ENCODE measurements at places on chromosomes 16 and 17.

GRCh38 chr17:16438173-16438556 is 22.8 kb downstream of the TRPV2 start:
- no peak for DNase-seq

- DNase-seq, result no peak
Observed at GRCh38 chr17:82376042-82376730, 4.6 kb downstream of the UTS2R start.

DNA sequence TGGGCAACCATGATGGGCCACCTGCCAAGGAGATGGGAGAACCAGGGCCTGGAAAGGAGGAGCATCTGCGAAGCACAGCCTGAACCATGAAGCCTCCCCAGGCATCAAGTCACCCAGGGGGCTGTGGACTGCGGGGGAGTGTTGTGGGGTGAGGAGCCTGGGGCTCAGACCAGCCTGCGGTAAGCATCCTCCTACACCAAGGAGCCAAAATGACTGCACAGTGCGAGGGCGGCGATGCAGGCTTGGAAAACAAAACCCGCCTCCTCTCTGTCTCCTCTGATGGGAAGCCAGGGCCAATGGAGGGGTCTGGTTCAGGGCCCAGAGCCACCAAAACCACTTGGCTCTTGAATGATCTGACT is 18.1 kb upstream of the MAF start:
- DNase-seq, result no peak

GRCh38 chr16:74775255-74775654 is 635 bp upstream of the FA2H start:
- no peak for DNase-seq

DNA sequence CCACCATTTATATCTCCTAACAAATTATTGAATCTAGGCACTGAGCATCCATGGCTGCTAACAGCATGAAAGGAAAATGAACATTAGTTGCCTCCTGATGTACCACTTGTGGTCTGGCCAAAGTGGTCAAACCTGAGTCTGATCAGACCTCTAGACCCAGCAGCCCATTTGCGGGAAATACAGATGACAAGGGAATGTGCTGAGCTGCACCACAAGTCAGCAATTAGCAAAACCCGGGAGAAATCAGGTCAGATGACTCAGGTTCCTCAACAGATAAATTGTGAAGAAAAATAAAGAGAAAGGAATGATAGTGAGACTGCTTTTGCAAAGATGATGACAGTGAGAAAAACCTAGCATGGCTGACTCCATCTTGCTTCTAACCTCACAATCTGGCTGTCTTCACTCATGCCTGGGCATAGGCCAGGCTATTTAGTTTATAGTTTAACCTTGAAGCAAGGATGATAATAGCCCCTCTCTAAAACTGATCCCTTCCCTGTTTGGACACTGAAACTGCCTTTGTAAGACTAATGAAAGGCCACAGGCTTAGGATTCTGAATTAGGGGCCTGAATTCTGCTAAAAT is 142.7 kb upstream of the ASIC2 start:
- peak; percentile 43 for DNase-seq

DNA sequence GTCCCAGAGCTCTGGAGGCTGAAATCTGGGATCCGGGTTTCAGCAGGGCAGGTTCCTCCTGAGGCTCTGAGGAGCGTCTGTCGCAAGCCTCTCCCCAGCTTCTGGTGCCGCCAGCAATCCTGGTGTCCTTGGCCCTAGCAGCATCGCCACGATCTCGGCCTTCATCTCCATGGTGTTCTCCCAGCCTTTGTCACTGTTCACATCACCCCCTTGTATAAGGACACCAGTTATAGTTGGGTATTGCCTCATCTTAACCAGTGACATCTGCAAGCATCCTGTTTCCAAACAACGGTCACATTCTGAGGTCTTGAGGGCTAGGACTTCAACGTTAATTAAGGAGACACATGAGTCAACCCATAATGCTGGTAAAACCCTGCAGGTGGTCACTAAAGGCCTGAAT is 2.8 kb upstream of the PPP1R27 start:
- DNase-seq, result peak; percentile 48

- no peak for DNase-seq
Observed at GRCh38 chr17:7173687-7174602, 5.2 kb downstream of the ASGR1 start.

Data from AG08395 (cell line).